ENCODE measurements at places on chromosomes 13 and 19.
A peak's percentile ranks its signal among the peaks of the same experiment; 100 is the strongest.

GRCh38 chr19:41774515-41774980 lies 19.2 kb downstream of the CEACAM6 start:
- DNase-seq: peak; percentile 11

- DNase-seq: no peak
Measured at GRCh38 chr13:41960211-41960636, 685 bp downstream of the VWA8 start.

DNA sequence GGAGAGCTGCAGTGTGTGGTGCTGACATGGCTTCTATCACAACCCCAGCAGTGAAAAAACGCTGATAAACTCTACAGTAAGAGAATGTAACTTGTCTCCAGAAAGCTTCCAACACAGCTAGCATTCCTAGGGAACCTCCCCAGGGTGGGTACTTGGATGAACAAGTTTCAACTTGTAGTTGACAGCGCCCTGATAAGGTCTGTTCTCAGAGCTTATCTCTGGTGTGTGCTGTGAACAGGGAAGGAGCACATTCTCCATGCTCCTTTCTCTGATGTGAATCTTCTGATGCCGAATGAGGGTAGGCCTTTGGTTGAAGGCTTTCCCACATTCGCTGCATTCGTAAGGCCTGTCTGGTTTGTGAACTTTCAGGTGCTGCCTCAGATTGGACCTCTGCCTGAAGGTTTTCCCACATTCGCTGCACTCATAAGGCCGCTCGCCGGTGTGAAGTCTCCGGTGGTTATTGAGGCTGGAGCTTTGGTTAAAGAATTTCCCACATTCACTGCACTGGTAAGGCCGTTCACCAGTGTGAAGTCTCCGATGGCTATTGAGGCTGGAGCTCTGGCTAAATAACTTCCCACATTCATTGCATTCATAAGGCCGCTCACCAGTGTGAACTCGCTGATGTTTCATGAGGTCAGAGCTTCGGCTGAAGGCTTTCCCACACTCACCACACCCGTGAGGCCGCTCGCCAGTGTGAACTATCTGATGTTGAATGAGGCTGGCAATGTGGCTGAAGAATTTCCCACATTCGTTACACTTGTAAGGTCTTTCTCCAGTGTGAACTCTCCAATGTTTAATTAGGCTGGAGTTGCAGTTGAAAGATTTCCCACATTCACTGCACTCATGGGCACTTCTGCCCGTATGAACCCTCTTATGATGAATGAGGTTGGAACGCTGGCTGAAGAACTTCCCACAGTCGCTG lies 5.9 kb downstream of the ZNF792 start:
- DNase-seq: no peak

DNA sequence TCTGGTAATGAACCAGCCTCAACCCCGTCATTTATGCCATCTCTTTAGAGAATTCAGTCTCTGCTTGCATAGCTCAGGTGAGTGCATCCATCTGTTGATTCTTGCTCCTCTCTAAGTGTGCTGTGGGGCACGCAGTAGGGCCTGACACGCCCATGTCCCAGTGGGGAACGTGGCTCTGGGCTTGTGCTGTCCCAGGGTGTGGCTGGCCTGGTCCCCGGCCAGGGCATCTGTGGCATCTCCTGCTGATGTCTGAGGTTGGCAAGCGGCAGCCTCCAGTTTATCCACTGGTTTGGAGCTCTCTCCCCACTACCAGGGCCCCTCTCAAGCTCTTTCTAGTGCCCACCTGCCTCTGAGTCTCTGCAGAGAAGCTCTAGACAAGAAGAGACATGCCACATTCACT lies 146.6 kb upstream of the GJB6 start:
- DNase-seq: no peak

DNA sequence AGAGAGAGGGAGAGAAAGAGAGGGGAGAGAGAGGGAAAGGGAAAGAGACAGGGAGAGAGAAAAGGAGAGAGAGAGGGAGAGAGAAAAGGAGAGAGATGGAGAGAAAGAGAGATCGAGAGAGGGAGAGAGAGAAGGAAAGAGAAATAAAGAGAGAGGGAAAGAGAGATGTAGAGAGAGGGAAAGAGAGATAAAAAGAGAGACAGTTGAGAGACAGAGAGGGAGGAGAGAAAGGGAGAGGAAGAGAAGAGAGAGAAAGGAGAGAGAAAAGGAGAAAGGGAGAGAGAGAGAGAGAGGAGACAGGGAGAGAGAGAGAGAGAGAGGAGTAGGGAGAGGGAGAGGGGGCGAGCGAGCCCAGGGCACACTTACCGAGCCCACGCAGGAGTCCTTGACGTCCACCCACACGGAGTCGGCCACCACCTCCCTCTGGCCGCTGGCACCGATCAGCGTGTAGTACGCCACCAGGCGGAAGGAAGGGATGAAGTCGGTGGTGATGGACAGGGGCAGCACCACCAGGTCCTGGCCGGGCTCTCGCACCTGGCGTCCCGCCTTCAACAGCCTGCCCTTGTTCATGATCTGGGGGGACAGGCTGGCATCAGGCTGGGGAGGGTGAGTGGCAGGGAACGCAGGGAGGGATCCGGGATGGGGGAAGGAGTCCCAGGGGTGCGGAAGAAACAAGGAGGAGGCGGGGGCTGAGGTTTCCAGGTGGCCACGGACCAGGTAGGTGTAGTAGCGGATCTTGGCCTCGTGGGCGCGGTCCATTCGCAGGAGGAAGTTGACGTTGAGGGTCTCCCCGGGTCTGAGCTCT lies 10.0 kb downstream of the C3 start:
- no peak for DNase-seq

- DNase-seq: no peak
Measured at GRCh38 chr19:55601084-55601483, 996 bp downstream of the ZNF524 start.

- DNase-seq: no peak
Measured at GRCh38 chr19:33606556-33606955, 15.2 kb upstream of the CHST8 start.

DNA sequence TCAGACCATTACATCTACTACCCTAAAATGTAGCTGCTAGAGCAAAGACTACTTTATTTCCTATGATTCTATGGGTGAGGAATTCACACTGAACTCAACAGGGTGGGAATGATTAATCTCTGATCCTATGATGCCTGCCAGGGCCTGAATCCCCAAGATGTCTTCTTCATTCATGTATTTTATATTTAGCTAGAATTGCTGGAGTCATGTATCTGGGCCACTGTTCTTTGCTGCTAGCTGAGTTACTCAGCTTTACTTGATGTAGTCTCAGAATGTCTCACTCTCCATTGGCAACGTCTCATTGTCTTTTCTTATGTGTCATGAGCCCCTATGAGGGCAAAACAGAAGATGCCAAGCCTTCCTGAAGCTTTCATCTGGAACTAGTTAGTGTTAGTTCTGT lies 21.1 kb downstream of the ZNF582 start:
- DNase-seq: no peak

DNA sequence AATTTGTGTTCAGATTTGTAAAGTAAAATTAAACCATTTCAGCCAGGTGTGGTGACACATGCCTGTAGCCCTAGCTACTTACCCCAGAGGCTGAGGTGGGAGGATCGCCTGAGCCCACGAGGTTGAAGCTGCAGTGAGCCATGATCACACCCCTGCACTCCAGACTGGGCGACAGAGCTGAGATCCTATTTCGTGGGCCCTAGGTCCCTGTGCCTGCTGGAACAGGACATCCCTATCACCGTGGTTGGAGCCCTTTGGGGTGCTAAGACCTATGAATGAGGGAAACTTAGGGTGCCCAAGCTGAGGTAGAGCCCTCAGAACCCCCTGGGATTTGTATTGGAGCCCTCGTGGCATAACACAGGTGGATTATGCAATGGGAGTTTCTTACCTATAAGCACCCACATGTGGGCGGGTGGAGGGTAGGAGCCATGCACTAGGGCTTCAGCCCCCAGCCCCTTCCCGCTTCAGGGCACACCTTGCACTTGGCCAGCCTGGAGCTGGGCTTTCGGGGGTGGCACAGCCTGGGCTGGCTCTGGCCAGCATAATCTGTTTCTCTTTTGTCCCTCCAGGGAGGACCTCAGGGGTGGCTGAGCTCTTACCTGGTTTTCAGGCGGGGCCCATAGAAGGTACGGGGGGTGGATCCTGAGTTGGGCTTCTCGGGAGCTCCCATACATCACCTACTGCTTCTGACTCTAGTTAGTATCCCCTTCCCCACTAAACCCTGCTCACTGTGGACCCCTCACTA lies 7.2 kb upstream of the USF2 start:
- no peak for DNase-seq

DNA sequence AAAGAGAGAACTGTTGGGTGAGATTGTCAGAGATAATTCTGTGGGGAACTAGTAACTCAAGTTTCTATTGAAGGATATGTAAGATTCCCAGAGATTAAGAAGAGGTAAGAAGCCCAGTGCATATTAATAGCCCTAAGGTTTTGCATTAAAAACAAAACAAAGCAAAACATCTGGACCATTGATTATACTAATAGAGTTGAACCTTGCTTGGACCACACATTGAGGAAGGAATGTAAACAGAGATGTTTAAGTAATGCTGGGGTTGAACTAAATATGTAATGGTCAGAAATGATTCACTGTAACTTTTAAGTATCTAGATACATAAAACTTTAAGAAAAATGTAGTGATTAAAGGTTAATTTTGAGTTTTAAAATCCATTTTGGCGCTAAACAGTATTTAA lies 1770.0 kb downstream of the PCDH9 start:
- no peak for DNase-seq

GRCh38 chr19:12194827-12195731 lies 32.2 kb downstream of the ZNF136 start:
- DNase-seq: peak; percentile 64

- DNase-seq: peak; percentile 11
Measured at GRCh38 chr19:58181902-58182576, 822 bp upstream of the ZNF274 start.

DNA sequence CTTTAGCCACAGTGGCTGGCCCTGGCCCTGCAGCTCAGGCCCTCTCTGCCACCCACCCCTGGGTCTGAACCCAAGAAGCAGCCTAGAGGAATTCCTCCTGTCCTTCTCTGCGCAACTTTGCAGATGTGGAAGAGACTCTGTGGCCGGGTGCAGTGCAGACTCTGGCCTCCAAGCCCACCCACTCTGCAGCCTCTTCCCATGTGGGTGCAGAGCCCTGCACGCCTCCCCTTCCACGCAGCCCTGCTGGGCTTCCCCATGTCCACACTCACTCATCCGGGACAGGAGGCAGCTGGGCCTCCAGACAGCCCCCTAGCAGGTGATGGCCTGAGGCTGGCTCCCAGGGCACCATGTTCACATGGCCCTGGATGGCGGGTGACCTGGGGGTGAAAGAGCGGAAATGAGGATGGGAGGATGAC lies 2.5 kb downstream of the TEX29 start:
- DNase-seq: no peak

- DNase-seq: no peak
Measured at GRCh38 chr19:15195371-15196334, 5.1 kb downstream of the NOTCH3 start.

GRCh38 chr13:113420833-113421600 lies 32.3 kb downstream of the ADPRHL1 start:
- DNase-seq: no peak

DNA sequence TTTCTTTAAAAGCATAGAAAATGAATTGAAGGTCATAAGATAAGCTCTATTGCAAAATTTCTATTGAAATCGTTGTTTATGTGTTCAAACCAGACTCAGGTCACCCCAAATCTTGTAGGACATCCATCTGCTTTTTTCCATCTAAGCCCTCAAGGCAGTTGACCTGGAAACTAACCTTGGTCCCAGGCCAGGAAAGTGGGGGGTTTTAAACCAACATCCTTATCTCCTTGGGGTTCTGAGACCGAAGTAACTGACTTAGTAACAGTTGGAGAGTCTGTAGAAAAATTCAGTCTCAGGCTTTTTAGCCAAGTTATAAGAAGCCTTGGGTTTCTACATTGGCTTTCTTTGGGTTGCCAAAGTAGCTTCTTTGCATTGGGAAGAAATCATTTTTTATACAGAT lies 23.4 kb downstream of the ZNF507 start:
- no peak for DNase-seq

- no peak for DNase-seq
Measured at GRCh38 chr19:50313812-50314536, 15.2 kb downstream of the KCNC3 start.

DNA sequence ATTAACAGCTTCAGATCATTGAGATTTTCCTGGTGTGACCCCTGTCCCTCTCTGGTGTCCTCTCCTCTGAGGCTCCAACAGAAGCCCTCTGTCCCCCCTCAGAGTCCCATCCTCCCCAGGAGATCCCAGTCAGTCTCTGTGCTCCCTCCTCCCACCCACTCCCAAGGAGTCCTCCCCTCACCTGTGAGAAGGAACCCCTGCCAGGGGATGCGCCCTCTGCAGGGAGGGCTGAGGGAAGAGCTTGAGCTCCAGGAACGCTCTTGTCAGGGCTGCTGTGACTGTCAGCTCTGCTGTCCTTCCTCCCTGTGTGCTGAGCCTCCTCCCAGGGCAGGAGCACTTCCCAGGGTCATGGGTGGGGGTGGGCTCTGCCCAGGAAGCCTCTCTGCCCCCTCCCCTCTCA lies 33.2 kb downstream of the CEACAM8 start:
- DNase-seq: no peak

GRCh38 chr19:44905437-44906160 lies at the start of gene APOE:
APOE (plus strand) TSS chr19:44905796; CDS start chr19:44906625, 829 bp downstream.
- DNase-seq: no peak

- no peak for DNase-seq
Measured at GRCh38 chr19:27922970-27923369, 1290.0 kb downstream of the UQCRFS1 start.

DNA sequence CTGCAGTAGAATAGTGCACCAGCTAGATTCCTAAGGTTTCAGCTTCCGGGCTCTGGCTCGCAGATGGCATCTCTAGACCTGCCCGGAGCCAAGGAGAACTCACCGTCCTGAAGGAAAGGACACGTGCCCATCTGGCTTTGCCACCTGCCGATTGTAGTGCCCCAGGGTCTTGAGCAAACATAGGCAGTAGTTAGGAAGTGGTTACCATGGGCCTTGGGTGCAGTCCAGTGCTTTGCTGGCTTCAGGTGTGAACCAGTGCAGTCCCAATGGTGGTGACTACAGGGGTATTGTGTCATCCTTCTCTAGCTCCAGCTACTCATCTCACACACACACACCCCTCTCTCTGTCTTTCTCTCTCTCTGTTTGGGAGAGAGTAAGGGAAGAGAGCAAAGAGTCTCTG lies 61.4 kb upstream of the TEX29 start:
- DNase-seq: no peak

GRCh38 chr13:64551755-64552154 lies 2678.4 kb downstream of the PCDH9 start:
- no peak for DNase-seq

- DNase-seq: no peak
Measured at GRCh38 chr13:39144391-39144790, 106.1 kb downstream of the NHLRC3 start.

DNA sequence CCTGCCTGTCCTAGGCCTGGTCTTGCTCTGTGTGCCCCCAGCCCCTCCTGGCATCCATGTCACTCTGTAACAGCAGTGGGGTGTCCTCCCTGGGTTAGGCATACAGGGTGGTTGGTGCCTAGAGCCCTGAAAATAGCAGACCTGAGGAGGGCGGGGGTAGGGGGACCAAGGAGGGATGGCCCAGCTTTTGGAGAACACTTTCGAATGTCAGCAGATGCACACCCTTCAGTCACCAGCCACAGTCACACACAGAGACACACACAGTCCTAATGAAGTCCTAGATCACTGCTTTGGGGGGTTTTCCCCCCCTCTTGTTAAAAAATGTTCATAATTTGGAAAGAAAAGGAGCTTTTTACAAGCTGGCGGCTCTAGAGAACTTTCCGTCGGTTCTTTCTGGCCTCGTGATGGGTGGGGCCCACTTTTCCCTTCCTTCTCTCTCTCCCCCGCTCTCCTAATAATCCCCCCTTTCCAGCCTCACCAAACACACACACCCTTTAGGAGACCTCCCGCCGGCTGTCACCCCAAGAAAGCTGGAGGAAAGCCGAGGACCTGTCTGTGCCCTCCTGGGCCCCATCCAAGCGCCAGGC lies 47.9 kb downstream of the LYL1 start:
- DNase-seq: no peak

- no peak for DNase-seq
Measured at GRCh38 chr13:50588491-50589130, 254.9 kb downstream of the DLEU7 start.
